ENCODE measurements at places on chromosomes 2 and 18.

GRCh38 chr2:149538138-149538833 lies 49.3 kb downstream of the MMADHC start:
- DNase-seq = peak; percentile 52

DNA sequence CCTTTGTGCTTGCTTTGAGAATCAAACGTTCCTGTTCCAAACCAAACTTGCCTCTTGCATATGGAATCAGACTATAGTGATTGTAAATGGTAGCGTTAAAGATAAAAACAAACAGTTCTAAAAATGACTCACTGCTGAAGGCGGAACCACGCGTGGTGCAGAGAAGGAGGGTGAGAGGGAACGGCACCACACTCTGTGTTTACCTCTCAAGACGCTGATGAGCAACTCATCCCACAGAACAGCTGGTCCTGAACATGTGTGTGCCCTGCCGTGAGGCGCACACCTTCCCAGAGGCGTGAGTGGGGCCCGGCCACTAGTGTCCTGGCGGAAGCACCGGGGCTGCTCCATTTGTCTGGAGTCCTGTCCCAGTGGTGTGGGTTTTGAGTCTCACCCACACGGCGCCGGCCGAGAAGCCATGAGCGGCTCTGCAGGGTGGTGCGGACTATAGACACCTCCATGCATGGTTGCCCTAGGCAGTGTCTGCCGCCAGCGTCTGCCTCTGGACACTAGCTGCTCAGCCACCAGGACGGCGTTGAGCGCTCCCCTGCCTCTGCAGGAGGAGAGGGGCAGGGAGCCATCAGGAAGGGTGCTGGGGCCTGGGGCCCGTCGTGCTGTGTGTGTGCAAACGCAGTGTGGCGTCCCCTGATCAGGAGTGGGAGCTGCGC lies 52.1 kb downstream of the NFATC1 start:
- no peak for DNase-seq

GRCh38 chr18:57950542-57950941 lies 93.5 kb upstream of the NEDD4L start:
- DNase-seq = no peak

- peak; percentile 50 for DNase-seq
Observed at GRCh38 chr2:112055730-112056625, 909 bp downstream of the TMEM87B start.

DNA sequence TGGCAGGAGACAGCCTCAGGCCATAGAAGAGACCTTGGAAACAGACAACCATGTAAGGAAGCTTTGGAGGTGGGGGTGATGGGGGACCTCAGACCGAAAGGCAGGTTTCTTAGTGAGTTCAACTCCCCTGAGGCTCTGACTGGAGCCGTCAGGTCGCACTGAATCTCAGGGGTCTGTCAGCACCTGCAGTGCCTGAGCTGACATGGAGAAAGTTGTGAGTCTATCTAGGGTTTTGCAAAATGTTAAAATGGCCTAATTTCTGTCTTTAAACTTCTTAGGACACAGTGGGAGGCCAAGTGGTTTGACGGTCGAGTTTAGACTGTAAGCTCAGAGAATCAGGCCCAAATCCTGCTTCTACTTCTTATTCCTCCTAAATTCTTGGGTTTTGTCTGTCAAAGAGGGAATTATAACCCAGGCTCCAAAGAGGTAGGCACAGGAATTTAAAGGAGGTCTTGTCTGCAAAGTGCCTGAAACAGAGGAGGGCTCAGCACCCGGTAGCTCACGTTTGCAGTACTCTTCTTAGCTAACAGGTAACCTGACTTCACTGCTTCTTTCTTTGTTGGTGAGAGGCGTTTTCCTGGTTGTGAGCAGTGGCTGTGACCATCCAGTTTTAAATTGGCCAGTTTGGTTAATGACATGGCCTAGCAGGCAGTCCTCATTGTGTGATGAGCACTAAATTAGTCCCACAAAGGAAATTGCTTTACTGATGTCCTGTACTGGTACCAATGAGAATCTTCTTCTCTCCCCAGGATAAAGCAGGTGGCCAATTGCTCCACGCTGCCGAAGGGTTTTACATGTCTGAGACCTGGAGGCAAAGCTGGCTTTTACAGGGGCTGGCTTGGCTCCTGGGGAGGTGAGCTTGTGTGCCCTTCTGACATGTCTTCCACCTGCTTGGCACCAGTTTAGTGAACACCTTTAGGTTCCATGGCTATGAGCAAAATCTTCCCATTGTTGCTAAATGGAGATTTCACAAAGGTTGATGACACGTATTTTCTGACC lies 95.7 kb downstream of the MYCN start:
- no peak for DNase-seq

DNA sequence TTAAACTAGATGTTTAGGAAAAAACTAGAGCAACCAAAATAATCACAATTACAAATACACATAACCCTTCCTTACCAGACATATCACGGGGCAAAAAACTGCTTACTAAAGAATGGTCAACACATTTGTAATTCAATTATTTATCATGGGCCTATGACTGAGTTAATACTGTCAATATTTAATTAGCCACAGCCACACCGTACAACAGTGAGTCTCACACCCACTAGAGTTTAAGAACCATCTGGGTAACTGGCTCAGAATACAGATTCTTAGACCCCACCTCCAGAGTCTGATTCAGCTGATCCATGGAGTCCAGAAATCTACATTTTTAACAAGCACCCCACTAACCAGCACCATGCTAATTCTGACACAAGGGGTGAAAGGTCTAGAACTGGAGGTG lies 14.8 kb downstream of the ATL2 start:
- no peak for DNase-seq
